ENCODE measurements at places on chromosomes 1 and 21. TPM values are rescaled to one million over a fixed set of nuclear protein-coding genes. Genes with fewer than 3 reads are reported as not detected.

DNA sequence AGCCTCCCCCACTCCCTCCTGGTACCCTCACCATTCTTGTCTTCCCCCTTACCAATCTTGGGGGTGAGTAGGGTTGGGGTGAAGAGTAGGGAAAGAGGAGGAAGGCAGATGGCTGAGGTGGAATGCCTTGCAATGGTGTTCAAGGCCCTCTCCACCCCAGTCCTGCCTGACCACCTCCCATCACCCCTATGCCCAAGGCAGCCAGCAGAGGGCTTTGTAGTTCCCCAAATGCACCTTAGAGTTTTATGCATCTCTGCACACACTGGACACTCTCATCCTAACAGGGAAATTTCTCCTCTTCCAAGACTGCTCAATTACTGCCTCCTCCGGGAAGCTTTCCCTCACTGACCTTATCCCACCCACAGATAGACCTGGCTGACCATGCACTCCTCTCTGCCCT lies 15.4 kb downstream of the KIF17 start:
- DNase-seq, result no peak

GRCh38 chr1:246674049-246674448 lies 50.2 kb upstream of the SCCPDH start:
- no peak for DNase-seq

GRCh38 chr1:64891448-64891825 lies 74.9 kb downstream of the JAK1 start:
- DNase-seq, result no peak

DNA sequence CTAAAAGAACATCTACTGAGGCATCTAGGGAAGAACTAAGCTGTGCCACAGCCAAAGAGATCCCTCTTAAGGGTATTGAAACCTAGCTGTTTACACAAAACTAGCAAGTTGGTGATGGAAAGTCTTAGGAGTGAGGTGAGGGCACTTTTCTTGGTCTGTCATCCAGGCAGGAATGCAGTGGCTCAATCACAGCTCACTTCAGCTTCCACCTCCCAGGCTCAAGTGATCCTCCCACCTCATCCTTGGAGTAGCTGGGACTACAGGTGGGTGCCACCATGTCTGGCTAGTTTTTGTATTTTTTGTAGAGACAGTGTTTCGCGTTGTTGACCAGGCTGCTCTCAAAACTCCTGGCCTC lies 2.4 kb downstream of the PLEKHO1 start:
- no peak for DNase-seq

DNA sequence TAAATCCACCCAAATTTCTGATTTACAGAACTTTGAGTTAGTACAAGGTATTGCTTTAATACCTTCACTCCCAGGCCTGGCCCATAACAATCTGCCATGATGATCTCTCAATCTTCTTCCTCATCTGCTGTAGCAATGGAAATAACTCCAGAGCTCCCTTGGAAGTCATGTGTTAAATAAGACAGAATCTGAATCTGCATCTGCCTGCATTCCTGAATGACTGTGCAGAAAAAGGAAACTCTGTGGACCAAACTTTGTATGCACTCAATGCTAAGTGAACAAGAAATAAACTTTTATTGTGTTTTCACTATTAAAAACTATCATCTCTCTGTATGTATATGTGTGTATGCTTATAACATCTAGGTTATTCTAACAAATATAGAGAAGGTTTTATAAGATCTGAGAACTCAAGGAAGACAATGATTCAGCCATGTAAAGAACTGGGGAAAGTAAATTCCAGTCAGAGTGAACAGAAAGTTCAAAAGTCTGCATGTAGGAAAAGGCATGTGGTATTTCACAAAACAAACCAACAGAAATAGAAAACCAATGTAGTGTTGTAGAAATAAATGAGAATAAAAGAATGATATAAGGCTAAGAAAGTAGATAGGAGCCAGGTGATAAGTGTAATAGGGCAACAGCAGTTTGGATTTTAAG lies 390.2 kb downstream of the USH2A start:
- no peak for DNase-seq

DNA sequence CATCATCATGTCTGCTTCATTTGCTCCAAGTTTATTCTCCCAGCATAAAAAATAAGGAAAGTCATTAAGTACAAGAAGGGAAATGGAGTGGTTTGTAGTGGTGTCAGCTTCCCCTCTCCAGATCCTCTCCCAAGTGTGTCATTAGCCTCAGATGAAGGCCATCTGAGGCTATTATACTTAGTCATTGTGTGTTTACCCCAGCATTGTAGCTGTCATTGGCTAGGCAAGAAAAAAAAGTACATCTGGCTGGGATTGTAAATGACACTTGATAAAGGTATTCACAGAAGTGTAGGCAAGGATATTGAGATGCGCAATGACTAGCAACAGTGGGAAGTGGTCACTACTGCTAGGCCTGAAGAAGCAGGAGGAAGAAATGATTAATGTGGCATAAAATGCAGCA lies 316.9 kb upstream of the SGIP1 start:
- no peak for DNase-seq

GRCh38 chr1:85297855-85298629 lies 21.6 kb upstream of the BCL10 start:
- DNase-seq, result peak; percentile 100

DNA sequence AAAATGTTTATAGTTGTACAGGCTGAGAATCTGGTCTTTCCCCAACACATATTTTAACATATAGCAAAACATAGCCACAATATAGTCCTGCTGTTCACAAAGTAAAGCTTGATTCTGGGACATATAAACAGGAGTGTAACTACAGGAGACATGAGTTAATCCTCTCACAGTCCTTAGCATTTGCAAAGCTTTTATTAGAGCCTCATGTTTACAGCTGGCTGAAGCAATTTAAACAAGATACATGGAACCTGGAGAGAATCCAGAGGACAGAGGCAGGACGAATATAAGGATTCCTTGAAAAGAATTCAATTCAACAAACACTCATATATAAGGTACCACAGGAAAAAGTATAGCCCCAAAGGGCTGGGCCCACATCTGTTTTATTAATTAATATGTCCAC lies 163.4 kb downstream of the ADGRL4 start:
- no peak for DNase-seq

DNA sequence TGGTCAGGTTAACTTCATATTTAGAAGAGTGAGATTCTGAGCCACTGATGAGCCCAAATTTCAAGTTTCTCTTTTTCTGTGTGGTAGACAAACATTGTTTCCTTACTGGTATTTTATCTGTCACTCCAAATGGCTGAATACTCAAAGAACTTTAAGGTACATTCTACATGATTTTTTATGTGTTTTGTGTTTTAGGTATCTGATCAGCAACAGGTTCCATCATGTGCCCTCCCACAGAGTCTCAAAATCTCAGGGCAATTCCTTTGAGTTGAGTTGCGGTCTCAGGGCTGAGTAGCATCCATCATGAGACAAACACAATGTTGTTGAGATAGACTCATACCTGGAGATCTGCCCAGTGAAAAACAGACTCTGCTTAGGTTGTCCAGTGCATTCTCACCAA lies 14.7 kb upstream of the CEP350 start:
- DNase-seq, result no peak

DNA sequence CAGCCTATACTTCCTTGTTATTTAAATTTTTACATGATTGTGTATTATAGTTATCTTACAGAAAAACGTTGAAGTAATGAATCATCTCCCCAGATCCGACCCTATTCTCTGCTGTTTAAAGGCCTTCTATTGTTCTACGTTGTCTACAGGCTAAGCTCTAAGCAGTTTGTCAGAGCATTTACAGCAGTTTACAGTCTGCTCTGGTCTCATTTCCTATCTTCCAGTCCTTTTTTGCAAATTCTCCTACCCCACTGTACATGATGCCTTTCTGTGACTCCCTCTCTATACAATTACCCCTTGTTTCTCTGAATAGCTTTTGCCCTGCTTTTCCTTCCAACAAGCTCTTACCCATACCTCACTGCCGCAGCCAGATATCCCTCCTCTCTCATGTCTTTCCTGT lies 319.2 kb upstream of the FMN2 start:
- no peak for DNase-seq

DNA sequence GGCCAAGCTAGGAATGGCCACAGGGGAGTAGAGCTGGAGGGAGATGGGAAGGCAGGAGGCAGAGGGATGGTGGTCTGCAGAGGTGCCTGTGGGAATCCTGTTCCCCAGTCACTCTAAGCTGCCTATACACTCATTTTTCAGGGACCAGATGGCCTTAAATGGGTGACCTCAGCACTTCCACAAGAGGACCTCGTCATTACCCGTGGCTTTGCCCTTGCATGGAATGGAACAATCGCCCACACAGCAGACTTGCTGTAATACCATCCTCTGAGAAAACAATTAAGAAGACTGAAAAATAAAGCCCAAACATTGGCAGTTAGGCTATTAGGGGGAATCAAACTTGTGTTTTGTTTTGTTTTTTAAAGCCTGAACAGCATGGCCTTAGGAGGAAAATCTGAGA lies 12.9 kb upstream of the TNN start:
- no peak for DNase-seq

DNA sequence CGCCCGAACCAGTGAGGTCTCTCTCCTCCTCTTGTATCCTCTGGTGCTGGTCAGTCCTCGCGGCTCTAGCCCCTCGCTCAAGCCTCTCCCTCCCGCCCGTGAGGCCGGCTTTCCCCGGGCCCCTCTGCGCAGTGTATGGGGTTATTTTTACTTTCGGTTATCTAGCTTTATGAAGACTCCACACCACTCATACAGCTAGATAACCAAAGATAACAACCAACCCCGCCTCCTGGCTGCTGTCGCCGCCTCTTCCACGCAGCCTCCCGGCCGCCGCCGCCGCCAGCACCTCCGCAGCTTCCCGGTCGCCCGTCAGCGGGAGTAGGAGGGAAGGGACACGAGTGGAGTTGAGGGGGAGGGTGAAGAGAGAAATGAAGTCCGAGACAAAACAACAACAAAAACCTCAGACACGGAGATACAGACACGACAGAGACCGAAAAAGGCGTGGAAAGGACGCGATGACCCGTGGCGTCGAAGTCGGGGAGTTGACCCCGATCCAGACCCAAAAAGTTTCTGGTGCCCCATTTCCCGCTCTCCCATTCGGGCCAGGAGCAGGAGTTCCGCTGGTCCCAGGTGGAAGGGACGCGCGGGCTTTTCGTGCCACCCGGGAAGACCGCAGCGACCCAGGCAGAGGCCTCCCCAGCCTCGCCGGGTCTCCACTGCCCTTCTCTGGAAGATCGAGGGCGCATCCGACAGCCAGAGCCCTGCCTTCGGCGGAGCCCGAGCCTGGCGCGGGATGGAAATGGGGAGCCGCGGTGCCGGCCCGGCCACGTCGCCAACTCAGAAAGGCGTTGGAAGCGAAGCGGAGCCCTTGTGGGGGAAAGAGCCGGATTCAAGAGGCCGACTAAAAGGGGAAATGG lies 51.4 kb downstream of the RHBG start:
- no peak for DNase-seq

- DNase-seq, result peak; percentile 72
Observed at GRCh38 chr1:247007511-247008405, at the start of gene ZNF695. Gene ZNF695 (minus strand): TSS chr1:247008057. CDS start chr1:247007908, 149 bp downstream.

Gene SMPDL3B
- total RNA-seq, result 1.8 TPM

Gene C1QA
- total RNA-seq, result not detected

Gene FAM229A
- total RNA-seq, result 5.5 TPM

Gene KIF17
- total RNA-seq, result 16.3 TPM

Gene COL6A2
- 140 TPM for total RNA-seq

Gene MMEL1
- 0.15 TPM for total RNA-seq

All from glomerular endothelial cell (primary cell).